ENCODE measurements at places on chromosomes 16 and 17.

DNA sequence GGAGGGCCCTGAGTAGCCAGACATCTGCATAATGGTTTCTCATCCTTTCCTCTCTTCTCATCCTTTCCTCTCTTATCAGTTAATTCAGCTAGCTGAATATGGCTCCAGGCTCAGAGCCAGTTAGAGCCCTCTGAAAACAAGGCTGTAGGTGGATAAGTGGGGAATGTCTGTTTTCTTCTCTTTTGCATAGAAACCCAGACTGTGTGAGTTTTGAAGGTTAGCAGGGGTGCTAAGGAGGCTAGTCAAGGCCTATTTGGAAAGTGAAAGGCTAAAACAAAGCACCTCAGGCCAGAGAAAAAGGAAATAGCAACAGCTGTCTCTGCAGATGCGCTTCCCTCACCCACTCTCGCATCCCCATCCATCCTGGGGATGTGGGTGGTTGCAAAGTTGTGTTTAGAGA lies 420.9 kb downstream of the SHISA9 start:
- DNase-seq, result no peak

- peak; percentile 7 for DNase-seq
Measured at GRCh38 chr16:65181071-65181561, 59.3 kb upstream of the CDH11 start.

DNA sequence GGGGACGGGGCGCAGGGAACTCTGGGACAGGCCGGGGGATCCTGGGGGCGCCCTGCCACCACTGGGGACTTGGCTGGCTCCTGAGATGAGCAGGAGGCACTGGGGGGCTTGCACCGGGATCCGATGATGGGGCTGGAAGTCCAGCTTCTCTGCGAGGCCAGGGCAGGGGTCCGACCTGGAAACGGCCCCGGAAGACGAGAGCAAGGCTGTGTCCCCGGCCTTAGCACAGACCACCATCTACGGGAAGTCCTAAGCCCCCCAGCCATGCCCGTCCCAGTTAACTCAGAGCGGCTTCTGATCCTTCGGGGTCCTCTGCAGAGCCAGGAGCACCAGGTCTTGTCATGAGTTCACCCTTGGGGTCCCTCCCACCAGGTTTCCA lies 573 bp downstream of the CDT1 start:
- no peak for DNase-seq

DNA sequence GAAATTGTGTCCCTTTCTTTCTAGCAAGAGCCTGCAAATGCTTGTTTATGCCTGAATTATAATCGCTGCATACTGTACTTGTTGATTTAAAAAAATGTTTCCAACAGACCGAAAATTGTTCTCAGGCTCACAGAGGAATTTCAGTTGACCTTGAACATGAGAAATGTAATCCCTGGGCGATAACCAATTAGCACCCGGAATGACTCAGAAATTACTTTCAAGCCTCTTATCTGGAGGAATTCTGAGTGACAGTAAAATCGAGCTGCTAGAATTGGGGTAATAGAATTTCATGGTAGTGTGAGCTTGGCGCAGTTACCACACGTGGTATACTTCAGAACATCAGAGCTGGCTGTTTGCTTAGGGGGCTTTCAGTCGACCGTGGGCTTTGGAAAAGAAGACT lies 139.1 kb upstream of the CACNG3 start:
- no peak for DNase-seq

- DNase-seq, result no peak
Measured at GRCh38 chr17:28396635-28397239, 9.3 kb downstream of the SLC46A1 start.

DNA sequence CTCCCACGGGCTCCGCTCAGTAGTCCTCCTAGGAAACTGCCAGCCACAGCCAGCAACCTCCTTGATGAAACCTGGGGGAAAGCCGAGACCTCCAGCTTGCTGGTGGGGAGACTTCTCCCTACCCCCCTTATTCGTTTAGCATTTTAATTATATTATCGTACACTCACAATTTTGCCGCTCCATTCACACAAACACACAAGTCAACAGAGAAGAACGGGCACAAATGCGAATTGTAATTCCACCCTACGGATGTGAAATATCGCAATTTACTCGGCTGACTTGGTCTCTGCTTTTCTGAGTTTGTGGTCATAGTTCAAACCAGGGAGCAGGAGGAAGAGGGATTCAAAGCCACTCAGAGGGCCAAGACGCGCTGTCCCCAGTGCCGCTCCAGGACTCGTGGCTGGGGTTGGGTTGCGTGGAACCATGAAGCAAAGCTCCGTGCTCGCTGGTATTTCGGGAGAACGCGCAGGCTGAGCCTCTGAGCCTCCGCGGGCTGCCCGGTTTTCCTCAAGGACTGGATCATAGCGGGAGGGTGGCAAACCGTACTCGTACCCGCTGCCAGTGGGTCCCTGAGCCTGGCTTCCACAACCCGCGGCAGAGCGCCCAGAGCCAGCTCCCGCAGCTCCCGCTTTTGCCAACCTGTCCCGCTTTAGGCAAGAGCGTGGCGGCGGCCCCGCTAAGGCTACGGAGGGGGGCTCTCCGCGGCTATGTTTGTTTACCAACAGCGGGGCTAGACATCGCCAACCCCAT lies 2.0 kb downstream of the LHX1 start:
- no peak for DNase-seq

GRCh38 chr16:70432356-70432722 lies 6.6 kb downstream of the ST3GAL2 start:
- DNase-seq, result no peak

GRCh38 chr17:14755002-14755401 lies 454.1 kb downstream of the HS3ST3B1 start:
- DNase-seq, result peak; percentile 85

- DNase-seq, result peak; percentile 57
Measured at GRCh38 chr16:81513204-81514040, 68.8 kb downstream of the CMIP start.

DNA sequence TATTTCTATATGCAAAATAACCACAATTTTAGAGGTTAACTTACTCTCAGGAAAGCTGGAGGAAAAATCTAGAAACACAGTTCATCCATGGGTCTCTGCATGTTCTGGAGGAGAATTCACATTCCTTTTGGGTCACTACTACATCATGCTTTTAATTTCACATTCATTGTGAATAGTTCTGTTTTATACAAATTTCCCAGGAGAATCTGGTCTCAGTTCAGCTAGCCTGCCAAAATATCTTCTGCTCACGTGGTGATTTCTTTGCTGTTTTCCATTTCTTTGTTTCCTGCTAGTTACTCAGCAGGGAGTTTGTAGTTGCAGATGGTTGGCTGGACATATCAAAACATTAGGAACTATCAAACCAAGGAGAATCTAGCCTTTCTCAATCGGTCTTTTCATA lies at the start of gene ABCA9:
Gene ABCA9, minus strand, starts transcription at position 106 of the 400 bp plus-strand sequence. CDS start 9,801 bp downstream, outside the sequence.
- DNase-seq, result no peak

GRCh38 chr16:78988361-78988969 lies 612.1 kb downstream of the MAF start:
- no peak for DNase-seq

DNA sequence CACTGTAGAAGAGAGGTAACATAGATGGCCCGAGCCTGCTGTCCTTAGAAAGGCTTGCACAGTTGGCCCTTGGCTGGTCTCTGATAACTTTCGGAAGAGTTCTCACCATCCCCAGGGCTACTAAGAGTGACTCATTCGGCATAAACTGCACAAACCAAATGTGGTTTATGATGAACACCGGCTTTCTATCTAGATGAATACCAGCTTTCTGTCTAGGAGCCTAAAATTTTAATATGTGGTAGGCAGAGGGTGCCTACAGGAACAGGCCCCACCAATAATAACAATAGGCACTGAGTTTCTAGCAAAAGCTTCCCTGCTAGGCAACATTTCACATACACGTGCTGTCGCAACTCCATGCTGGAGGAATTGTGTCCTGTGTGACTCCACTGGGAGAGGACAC lies 15.4 kb downstream of the CNOT1 start:
- peak; percentile 87 for DNase-seq

GRCh38 chr16:842711-843560 lies 42.4 kb upstream of the GNG13 start:
- no peak for DNase-seq

DNA sequence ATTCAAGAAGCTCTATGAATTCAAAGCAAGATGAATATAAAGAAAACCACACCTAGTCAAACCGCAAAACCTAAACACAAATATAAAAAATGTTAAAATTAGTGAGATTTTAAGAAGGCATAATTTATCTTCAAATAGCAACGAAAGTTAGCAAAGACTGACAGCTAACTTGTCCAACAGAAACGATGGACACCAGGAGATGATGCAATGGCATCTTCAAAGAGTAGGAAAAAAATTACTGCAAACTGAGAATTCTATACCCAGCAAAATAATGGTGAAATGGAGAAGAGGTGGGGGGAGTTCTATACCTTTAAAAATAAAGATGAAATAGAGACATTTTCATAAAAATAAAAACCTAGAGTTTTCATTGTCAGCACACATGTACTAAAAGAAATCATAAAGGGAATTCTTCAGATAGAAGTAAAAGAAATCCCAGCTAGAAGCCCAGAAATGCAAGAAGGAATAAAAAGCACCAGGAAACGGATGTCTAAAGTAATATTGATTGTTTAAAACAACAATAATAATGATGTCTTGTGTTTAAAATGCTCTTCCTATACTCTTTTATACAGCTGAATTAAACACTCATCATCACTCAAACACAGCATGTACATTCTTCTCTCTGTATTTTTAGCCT lies 24.6 kb upstream of the TANC2 start:
- no peak for DNase-seq

DNA sequence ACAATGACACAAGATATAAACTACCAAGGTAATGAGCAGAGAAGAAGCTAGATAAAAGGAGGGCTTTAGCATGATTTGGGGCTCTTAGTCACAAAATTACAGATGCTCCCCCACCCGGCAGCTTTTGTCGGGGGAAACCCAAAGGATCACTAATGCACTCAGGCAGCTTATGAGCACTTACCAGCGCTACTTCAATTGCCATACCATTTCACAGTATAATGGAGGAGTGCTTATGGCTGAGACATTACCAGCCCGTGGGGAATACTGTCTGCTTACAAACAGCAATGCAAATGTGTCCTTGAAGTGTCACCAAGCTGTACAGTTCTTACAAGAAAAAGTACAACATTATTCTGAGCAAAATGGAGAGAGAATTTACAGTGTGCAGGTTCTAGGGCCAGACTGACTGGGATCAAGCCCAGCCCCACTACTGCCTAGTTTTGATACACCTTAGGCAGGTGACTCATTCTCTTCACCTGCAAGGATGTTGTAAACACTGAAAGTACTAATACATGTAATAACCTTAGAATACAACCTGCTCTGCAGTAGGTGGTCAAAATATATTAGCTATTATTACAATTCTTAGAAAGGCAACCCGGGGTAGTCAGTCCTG lies 16.3 kb downstream of the ANKFY1 start:
- no peak for DNase-seq

DNA sequence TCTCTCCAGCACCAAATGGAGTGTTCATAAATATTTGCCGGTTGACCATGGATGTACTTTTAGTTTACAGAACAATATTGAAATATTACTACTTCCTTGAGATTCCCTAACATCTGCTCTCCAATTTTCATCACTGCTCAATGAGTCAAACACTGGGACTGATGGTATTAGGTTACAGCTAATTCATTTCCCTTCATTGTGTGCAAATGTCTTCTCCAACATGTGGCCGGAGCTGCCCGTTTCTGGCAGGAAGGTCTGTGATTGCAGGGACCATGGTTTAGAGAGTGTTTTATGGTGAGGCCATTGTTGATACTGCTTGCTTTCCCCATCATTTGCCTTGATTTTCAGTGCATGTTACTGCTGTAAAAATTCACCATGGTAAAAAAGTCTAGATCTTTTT lies 209.3 kb downstream of the HS3ST3B1 start:
- peak; percentile 16 for DNase-seq

DNA sequence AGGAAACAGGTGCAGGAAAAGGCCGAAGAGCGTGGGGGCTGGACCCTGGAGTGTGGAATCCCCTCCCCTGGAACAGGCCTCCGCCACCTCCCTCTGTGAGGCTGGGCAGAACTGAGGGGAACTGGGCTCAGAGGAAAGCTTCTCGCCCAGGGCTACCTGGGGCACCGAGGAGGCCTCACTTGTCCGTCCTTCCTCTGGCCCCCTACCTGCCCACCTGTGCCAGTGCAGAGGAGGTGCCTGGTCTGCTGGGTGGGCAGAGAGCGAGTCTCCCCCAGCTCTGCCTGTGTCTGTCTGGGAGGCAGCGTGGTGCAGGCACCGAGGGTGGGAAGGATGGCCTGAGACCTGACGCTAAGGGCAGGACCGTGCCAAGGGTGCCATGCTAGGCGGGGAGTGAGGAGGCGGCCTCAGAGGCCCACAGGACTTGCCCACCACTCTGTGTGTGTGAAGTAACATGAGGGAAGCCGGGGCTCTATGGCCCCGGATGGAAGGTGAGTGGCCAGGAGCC lies 42.2 kb downstream of the ZFPM1 start:
- no peak for DNase-seq

GRCh38 chr16:3007957-3008689 lies 4.6 kb upstream of the CLDN9 start:
- DNase-seq, result no peak

- DNase-seq, result peak; percentile 54
Measured at GRCh38 chr17:58324409-58325288, 3.9 kb downstream of the TSPOAP1 start.

GRCh38 chr17:79565606-79566250 lies 45.1 kb downstream of the RBFOX3 start:
- DNase-seq, result no peak

GRCh38 chr16:55471448-55472097 lies 7.4 kb upstream of the MMP2 start:
- DNase-seq, result peak; percentile 93

DNA sequence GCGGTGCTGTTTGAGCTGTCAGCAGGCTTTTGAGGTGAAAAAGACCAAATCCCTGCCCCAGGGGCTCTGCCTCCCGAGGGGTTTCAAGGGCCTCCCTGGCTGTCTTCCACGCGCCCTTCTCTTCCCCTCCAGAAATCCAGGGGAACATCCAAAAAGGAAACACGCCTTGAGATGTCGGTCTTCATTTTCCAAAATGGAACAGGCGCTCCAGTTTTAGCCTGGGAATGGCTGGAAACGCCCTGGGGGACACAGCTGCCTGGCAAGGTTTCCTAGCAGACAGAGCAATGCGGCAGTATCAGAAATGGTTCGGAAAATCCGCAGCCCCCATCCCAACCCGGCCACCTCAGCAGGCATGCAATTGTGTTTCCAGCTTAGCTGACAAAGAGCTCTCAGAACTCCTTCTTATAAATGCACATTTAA lies 16.6 kb upstream of the LITAF start:
- DNase-seq, result no peak

DNA sequence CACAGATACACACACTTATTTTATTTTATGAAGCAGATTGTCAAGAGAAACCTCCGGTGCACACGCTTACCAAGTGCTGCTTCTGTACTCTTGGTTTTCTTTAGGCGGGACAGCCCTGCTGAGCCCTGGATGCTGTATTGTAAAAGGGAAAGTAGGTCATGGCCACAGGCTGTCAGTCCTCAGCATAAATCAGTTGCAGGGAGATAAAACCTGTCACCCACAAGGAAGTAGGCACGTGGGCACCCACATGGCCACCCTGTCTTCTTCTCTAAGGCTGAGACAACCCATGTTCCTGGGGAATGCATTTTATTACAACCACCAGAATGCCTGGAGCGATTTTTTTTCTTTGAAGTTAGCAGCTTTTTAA lies 59.3 kb downstream of the ASIC2 start:
- DNase-seq, result peak; percentile 16

Measured in EH (cell line).